ENCODE measurements at places on chromosomes 5 and 9. TPM values are rescaled to one million over a fixed set of nuclear protein-coding genes. Genes with fewer than 3 reads are reported as not detected.

DNA sequence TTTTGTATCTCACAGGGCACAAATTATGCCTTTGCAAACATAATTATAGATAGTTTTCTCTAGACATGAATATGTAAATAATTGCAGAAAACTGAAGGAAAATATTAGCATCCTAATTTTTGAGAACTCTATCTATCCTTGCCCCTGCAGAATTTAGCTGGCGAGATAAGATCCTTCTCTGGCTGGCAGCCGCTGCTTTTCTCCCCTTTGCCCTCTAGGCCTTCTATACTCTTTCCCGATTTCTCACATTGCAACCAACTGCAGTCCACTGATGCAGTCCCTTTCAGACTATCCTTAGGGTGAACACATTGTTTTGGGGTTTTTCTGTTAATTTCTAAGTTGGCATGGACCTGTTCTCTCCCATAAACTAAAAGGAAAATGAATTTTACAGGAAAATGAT, 91.3 kb downstream of the CD180 start:
- DNase-seq: no peak

- DNase-seq: no peak
Observed at GRCh38 chr9:94993160-94993820, 266.8 kb downstream of the AOPEP start.

- DNase-seq: no peak
Observed at GRCh38 chr5:171868236-171868635, 82.6 kb downstream of the SMIM23 start.

- DNase-seq: peak; percentile 85
Observed at GRCh38 chr9:72038890-72039410, 21.5 kb downstream of the C9orf57 start.

DNA sequence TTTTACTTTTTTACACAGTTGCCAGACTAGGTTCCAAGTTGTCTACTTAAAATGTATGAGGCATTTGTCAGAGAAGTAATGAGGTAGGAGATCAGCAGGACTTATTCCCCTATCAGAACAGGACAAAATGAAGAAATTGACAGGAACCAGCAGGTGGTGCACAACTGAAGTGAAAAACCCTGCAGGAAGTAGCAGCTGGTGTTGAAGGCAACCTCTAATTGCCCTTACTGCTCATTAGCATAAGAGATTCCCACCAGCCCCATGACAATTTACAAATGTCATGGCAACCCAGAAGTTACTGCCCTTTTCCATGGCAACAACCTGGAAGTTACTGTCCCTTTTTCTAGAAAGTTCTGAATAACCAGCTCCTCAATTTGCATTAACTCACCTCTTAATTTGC, 5.4 kb downstream of the PCDHB15 start:
- no peak for DNase-seq

GRCh38 chr5:134090522-134090921, 24.0 kb upstream of the TCF7 start:
- DNase-seq: no peak

DNA sequence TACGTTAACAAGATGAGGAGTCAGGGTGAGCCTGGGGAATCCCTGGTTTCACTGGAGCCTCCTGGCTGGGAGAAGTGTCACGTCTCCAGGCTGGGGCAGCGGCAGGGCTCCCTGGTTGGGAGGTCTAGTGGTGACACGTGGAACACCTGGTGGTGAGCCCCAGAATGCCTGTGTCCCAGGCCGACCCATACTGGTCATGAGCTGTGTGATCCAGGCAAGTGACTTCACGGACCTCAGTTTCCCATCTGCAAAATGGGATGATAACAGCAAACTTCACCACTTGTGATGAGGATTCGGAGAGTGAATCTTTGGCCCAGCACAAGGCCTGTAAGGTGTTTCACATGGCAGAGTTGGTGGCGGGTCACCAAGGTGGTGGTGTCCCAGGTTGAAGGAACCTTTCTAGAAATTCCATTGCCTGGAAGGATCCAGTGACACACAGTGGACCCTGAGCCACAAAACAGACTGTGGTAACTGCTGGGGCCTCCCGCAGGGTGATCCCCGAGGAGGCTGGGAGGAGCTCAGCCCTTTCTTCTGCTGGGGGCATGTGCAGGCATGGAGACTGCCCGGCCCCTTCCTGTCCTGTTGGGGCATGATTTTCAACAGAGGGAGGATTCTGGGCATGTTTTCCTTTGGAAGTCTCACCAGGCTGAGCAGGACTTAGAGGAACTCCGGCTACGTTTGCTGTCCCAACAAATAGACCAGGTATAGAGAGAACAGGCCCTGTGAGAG, 153.9 kb upstream of the IER5L start:
- no peak for DNase-seq

- no peak for DNase-seq
Observed at GRCh38 chr5:159913048-159913447, 3.2 kb upstream of the ADRA1B start.

- DNase-seq: no peak
Observed at GRCh38 chr9:19405771-19406170, 3.0 kb upstream of the ACER2 start.

DNA sequence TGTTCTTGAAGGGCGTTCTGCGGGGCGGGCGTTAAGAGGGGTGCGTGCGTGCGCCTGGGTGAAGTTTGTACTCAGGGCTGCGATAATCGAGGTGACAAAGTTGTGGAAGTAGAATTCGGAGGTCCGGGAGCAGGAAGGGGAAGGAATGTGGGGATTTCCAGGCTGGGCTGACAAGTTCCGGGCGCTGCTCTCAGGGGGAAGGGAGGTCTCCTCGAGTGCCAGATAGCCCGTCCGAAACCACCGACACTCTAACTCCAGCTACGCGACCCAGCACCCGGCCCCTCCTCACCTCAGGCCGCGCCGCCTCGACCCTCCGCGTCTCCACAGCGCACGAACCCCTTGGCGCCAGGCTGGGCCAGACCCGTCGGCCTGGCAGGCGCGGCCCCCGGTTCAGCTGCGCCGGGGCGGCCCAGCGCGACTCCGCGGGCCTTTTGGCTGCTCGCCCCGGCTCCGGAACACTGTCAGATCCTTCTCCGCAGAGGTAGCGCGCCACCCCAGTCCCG, at the start of gene IL6ST:
TSS of gene IL6ST (minus strand) at position 469 of the 503 bp plus-strand sequence. CDS start 18,685 bp downstream, outside the sequence.
- peak; percentile 52 for DNase-seq

DNA sequence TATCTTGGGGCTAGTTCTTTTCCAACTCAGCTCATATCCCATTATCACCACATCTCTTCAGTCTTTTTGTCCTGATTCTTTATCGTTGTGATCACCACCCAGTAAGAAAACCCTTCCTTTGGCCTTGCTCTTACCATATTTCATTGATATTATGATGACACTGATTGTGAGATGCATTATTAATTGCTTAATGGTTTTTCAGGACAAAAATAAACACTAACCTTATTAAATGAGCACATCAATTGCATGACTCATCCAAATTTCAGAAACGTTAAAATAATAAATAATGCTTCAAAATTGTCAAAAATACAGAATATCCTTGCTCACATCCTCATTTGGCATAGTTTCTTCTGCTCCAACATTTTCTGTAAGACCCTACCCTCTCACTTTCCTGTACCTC, 270.7 kb downstream of the PDE4D start:
- DNase-seq: no peak

- DNase-seq: no peak
Observed at GRCh38 chr5:159034083-159034824, 65.5 kb downstream of the EBF1 start.

- DNase-seq: no peak
Observed at GRCh38 chr9:8071445-8071798, 271.8 kb upstream of the DMAC1 start.

DNA sequence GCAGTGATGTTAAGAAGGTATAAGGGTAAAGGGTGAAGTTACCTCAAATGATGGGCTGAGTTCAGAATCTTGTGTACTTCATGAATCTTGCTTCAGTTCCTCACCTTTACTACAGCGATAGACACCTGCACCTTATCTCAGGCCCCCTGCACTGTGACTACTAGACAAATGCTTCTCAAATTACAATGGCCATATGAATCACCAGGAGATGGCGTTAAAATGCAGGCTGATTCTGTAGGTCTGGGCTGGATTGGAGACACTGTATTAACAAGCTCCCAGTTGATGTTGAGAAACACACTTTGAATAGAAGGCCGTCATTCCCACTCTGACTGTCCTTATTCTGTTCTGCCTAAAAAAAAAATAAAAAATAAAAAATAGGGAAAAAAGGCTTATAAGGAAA, 29.8 kb downstream of the TARS1 start:
- DNase-seq: peak; percentile 15

DNA sequence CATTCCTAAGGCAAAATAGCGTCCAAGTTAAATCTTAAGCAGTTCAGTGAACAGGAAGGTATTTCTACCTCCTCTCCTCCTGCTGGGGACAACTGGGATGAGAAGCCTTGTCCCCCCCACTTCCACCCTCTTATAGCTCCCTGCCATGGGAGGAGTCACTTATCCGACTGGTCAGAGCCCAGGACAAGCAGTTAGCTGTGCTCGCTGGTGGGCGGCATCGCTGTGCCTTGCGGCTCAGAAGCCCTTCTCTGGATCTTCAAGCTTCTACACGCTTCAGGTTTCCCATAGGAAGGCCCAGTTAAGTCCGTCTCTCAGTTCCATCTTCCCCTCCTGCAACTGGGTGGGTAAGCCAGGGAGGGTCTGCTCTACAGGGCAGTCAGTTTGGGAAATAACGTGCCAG, 77.2 kb downstream of the PAX5 start:
- no peak for DNase-seq

- no peak for DNase-seq
Observed at GRCh38 chr5:169094586-169095409, 206.1 kb downstream of the SLIT3 start.

DNA sequence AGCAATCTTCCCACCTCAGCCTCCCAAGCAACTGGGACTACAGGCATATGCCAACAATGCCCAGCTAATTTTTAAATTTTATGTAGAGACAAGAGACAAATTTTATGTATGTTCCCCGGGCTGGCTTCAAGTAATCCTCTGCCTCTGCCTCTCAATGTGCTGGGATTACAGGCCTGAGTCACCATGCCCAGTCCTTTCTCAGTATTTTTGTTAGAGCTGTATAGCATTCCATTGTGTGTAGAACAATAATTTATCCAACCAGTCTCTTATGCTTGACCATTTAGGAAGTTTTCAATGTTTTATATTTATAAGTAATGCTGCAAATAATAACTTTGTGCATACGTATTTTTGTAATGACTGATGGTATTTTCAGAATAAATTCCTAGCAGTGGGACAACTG, 38.9 kb upstream of the CTXN3 start:
- DNase-seq: no peak

DNA sequence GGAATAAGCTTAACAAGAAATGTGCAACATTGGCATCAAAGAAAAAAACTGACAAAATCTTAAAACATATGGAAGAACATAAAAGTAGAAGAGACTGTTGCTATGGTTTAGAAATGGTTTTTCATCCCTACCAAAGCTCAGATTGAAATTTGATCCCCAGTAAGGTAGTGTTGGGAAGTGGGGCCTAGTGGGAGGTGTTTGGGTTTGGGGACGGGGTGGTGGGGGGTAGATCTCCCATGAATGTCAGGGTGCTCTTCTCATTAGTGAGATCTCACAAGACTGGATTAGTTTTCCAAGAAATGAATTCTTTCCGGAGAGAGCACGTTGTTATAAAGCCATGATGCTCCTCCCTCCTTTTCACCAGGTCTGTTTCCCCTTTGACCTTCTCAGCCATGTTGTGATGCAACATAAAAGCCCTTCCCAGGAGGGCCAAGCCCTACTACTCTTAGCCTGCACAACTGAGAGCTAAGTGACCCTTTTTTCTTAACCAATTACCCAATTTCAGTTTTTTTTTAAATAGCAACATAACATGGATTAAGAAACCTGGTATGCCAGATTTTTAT, 10.6 kb downstream of the TMEM167A start:
- no peak for DNase-seq

GRCh38 chr5:174733091-174733690, 8.8 kb downstream of the MSX2 start:
- DNase-seq: no peak

- DNase-seq: no peak
Observed at GRCh38 chr5:59548807-59549357, 344.6 kb downstream of the PDE4D start.

- DNase-seq: no peak
Observed at GRCh38 chr9:13487071-13487470, 207.6 kb upstream of the MPDZ start.

- no peak for DNase-seq
Observed at GRCh38 chr9:73423891-73424290, 272.2 kb downstream of the ANXA1 start.

GRCh38 chr9:4463824-4464223, 26.4 kb upstream of the SLC1A1 start:
- no peak for DNase-seq

DNA sequence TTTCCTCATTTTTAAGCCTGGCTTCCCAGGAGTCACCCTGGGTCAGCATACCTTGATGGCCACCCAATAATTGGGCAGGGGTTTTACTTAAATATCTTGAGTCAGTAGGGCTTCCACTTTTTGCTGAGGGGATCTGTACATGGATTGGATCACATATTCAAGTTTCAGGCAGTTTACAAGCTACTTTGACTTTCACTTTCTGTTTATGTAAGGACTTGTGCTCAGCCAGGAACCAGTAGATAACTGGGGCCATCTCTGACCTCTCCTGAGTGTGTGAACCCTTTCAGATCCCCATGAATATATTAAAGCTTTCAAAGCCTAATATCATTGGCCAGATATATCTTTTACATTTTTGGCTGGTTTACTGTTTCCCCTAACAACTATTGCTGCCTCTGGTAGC, 45.1 kb downstream of the SLCO6A1 start:
- no peak for DNase-seq

- no peak for DNase-seq
Observed at GRCh38 chr5:76326577-76327302, 76.3 kb upstream of the IQGAP2 start.

DNA sequence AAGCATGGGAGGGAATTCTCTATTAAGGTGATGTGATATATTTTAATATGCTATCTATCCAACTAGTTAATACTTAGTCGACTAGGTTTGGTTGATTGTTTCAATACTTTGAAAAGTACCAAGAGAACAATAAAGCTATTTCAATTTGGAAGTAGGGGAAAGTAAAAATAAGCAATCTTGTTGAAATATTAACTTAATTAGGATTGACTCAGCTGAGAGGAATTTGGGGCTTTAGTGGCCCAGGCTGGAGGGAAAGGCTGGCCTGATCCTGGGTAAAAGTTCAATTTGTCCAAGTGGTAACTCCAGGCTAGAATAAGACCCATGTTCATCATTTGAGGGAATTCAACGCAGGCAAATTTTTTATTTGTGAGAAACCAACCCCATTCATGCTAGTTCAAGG, 48.6 kb downstream of the NMUR2 start:
- DNase-seq: no peak

- no peak for DNase-seq
Observed at GRCh38 chr5:38535845-38536244, 20.6 kb downstream of the LIFR start.

Gene CARD9
- 8.2 TPM for total RNA-seq

Gene TNFSF15
- total RNA-seq: 2.2 TPM

Gene PCDHA1
- 0.06 TPM for total RNA-seq

Gene OSMR
- 26.8 TPM for total RNA-seq

Gene BBLN
- total RNA-seq: 75.4 TPM

Gene URM1
- total RNA-seq: 53.1 TPM

Gene MYOZ3
- 2.2 TPM for total RNA-seq

Gene ADAMTSL1
- 1.8 TPM for total RNA-seq

Gene TERT
- not detected for total RNA-seq

Gene WHRN
- 9.2 TPM for total RNA-seq

Gene BARHL1
- total RNA-seq: not detected

Gene SLC6A7
- not detected for total RNA-seq

Gene STKLD1
- 1.1 TPM for total RNA-seq
